ENCODE measurements at places on chromosomes 4 and X.

DNA sequence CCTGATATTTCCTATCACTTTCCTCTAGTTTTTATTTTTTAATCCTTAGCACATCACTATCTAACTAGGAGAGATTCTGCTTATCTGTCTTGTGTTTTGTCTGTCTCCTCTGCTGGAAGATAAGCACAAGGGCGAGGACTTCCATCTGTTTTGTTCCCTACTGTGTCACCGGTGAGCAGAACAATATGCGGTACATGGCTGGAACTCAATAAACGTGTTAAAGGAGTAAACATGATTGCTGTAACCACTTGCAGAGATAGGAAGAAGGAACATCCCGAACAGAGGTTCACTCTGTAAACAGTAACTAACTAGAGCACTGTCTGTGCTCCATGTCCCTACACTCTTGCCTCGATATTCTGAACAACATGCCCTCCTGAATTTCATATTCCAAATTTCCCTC, 5.2 kb downstream of the HS3ST1 start:
- DNase-seq = no peak

GRCh38 chr4:101066626-101067170, 280.6 kb downstream of the PPP3CA start:
- no peak for DNase-seq

GRCh38 chrX:105460376-105460775, 239.9 kb upstream of the TEX13A start:
- DNase-seq = no peak

GRCh38 chr4:102253860-102254259, 91.4 kb downstream of the SLC39A8 start:
- no peak for DNase-seq

GRCh38 chr4:85808864-85809263, 333.9 kb downstream of the ARHGAP24 start:
- DNase-seq = no peak

GRCh38 chrX:15529165-15529564, 28.6 kb downstream of the BMX start:
- DNase-seq = no peak

- no peak for DNase-seq
These were observed 227.3 kb upstream of the ZC4H2 start for GRCh38 chrX:65203545-65203944.

GRCh38 chr4:26701095-26701494, 117.2 kb downstream of the TBC1D19 start:
- no peak for DNase-seq

DNA sequence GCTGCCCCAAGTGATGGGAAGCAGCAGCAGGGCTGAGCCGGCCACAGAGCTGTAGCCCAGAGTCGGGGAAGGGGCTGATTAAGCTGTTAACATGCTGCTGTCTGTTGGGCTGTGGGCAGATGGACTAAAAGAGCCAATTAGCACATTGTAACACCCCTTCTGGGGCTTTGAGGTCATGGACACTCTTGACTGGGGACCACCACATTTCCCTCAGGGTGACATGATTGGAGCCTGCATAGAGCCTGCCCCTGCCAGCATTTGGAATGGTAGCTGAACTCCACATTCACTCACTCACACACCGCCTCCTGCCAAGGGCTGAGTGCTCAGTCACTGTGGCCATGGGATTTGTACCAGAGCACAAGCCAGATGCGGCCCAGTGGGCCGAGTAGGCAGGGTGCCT, 646.9 kb downstream of the FAT4 start:
- DNase-seq = no peak

DNA sequence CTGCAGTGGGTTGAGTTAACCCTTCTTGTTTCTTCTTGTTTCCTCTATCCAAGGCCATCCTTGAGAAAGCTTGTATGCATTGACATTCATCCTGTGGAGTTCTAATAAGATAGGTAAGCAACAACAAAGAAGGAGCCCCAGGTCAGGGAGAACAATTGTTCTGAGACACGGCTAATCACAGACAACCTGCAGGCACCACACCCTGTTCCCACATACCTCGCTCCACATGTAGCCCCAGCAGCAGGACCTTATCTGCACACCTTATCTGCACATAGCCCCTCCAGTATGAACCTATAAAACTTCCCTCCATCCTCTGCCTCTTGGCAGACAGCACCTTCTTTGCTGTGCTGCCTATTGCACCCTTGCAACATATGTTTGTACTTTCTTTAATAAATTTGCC, 129.1 kb downstream of the MSL3 start:
- DNase-seq = no peak
